Stimulated activated CD4-positive, alpha-beta T cell treated with anti-CD3 and anti-CD28 coated beads, Interleukin-1b, Interleukin-23, amount 100 ng/mL, for 1 hour (primary cell): ENCODE measurements at places on chromosomes 3 and 15.

- no peak for DNase-seq
Measured at GRCh38 chr3:30742796-30743619, 136.6 kb downstream of the TGFBR2 start.

GRCh38 chr3:123741041-123741511, 143.1 kb downstream of the MYLK start:
- no peak for DNase-seq

DNA sequence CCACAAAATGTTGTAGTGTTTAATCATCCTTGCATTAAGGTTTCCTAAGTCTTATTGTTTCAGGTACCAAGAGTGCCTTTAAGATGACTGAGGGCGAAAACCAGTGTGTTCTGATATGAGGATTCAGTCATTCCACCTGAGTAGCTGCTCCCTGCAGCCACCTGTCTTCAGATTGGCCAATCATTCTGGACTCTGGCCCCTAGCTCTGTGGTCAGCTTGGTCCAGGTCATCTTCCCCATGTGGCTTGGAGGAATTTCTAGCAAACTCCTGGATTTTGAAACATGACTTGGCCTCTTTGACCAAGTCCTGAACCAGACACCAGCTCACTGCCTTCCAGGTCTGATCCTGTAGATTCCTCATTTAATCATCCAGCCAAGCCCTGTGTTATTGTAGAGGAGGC, 7.8 kb upstream of the SLC7A14 start:
- no peak for DNase-seq

DNA sequence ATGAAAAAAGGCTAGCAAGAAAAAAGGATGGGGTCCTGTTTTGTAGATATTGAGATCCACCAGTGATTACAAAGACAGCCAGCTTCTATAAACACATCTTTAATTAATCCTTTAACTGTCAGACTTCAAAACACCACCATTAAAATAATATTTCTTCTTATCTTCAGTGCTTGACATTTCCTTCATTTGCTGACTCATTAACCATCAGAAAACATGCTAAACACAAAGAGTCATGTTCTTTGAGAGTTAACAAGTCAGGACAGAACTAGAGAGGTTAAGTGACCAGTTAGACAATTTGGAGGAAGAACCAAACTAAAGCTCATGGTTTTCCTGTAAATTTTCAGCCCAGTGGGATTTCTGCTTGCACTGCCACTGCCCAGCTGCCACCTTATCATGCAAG, 111.4 kb downstream of the MEIS2 start:
- no peak for DNase-seq

DNA sequence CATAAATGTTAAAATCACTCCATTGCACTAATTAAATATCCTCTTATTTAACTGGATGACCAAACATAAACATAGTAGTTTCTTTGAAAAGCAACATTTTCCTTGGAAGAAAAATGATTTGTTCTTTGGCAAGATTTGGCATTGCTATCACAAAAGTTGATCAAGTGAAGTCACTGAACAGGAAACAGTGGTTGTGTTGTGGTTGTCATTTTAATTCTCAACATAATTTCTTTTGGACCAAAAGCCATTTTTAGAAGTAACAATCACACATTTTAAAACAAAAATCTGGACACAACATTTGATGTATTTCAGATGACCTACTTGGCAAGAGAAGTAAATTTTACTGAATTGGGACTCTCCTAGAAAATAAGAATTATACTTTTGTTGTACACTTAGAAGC, 872.3 kb downstream of the ROBO1 start:
- no peak for DNase-seq

GRCh38 chr3:134406331-134407238, 32.3 kb upstream of the AMOTL2 start:
- no peak for DNase-seq

DNA sequence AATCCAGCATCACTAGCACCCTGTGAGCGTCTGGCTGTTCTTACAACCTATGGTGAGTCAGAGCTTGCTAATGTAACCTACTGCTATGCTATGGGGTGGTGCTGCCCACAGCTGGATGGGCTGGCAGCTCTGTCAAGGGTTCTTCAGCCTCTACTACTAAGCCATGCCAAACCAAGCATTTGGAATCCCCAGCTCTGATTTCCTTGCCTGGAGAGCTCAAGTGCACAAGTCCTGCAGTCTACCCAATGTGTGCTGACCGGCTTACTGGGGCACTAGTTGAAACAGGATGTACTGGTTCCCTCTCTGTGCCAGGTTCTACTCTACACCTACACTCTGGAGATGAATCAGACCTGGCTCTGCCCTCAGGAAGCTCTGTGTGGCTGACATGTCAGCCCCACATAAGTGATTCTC, 4.2 kb downstream of the TEX264 start:
- DNase-seq, result no peak

GRCh38 chr3:32371461-32372212, 20.0 kb upstream of the CMTM7 start:
- DNase-seq, result no peak

GRCh38 chr3:73658227-73658626, 33.5 kb upstream of the PDZRN3 start:
- DNase-seq, result no peak

DNA sequence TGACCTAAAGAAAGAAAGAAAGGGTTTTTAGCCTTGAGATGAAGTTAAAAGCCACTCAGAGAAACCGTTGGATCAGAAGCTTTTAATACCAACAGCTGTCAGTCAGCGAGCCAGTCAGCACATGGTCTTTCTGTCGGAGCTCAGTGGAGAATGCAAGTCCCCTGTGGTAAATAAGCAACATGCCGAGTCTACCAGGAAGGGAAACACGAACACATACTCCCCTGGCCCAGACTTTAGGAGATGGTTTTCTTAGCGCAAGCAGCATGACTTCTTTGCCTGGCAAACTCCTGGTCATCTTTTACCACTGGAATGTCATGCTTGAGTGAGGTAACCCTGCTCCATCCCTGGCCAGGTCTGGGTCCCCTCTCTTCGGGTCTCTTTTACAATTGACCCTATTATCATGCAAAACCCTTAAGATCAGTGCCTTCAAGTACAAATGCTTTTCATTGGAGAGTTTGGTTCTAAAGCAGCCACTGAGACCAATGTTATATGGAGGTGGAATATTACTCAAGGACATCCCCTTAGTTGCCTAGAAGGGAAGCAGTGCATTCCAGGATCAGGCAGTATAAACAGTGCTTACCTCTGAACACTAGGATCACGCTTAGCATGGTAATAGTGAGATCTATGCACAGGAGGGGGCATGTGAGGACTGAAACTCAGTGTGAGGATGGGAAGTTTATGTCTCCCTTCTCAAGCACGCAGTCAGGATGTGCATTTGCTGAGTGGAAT, 28.2 kb downstream of the SLCO3A1 start:
- DNase-seq, result no peak

GRCh38 chr3:124904835-124905492, 17.8 kb upstream of the ITGB5 start:
- no peak for DNase-seq

DNA sequence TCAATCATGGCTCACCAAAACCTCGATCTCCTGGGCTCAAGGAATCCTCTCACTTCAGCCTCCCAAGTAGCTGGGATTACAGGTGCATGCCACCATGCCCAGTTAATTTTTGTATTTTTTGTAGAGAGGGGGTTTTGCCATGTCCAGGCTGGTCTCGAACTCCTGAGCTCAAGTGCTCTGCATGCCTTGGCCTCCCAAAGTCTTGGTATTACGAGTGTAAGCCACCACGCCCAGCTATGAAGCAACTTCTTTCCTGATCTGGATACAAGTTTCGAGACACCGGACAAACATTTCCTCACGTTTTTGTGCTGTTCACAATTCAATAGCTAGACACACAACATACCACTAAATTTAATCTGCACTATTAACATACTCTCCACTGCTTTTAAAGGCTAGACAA, 3.4 kb upstream of the SYNM start:
- no peak for DNase-seq

DNA sequence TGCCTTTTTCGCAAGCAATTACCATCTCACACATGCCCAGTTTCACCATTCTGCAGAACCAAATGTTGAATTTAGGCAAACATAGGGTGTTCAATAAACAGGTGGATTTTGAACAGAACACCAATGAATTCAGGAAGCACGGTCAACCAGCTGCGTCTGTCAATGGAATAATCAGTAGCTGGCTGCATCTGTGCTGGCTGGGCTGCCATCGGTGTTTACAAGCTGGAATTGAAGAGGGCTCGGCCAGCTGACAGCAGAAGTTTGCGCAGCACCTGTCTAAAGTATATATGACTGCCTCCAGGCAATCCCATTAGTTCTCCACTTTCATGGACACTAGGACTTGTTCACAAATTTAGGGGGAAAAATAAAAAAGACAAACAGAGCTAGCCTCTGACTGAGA, 996.4 kb upstream of the CFAP20DC start:
- DNase-seq, result no peak

DNA sequence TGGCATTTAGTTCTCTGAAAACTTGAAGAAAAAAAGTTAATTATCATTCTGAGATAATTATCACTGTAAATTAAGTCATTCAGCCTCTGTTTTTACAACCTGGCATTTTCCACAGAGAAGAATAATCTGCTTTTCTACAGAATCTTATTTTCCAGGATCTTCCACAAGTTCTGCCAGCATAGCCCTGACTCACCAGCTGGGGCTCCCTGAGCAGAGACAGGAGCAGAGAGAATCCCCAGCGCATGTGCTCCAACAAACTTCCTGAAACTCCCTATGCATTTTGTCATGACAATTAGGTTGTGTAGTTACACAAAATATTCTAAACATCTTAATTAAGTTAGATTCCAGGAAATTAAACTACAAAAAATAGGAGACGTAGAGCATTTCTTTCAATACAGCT, 32.1 kb upstream of the TMEM207 start:
- DNase-seq, result no peak

DNA sequence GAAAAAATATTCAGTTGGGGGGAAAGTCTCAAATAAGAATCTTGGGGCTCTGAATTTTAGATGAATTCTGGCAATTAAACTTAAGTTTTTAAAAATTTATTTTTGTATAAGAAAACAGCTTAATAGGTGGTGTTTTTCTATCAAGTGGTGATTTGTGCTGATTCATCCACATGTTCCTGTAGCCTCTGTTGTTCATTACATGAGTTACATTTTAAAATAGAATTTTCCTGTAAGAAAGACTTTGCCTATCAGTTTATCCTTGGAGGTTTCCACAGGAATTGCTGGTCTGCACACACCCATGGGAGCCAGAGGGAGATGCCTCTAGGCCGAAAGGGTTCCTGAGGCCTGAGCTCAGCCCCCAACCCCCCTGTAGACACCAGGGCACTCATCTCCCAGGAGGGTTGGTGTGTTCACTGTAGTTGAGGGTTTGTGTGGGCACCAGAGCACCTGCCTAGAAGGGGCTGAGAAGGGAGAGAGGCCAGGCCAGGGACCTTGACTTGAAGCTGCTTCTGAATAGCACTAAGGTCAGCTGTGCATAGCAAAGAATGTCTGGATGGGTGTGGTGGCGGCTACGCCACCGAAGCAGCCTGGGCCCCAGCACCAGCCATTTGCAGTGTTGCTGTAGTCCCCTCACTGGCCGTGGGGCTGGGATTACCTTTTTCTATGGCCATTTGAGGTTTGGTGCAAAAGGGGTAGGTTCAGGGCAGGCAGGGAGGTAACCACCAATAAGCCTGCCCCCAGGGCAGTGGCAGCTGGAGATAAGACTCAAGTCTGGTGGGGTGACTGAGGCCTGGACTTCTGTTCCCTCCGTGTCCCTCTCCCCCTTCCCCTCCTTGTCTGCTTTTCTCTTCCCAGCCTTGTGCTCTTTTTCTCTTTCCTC, 11.9 kb downstream of the DNAJA4 start:
- no peak for DNase-seq

DNA sequence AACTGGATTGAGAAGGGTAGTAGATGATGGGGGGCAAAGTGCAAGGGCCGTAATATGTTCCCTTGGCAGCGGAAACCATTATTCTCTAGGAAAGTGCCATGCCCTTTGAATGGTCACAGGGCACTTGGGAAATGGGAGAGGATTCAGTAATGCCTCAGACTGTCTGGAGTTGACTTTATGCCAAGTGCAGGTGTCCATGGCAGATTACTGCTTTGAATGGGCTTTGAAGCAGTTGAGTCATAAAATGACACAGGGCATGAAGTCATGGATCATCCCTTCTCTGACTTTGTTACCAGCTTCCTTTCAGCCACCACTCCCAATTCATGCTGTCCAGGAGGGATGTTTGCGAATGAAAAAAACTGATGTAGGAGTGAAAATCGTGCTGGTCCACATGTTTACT, 20.1 kb downstream of the AADACL2 start:
- no peak for DNase-seq

- DNase-seq, result no peak
Measured at GRCh38 chr3:3281024-3281423, 101.5 kb upstream of the CRBN start.

- no peak for DNase-seq
Measured at GRCh38 chr3:189232790-189233189, 61.0 kb downstream of the TPRG1 start.

- DNase-seq, result no peak
Measured at GRCh38 chr15:58474741-58475323, 43.0 kb downstream of the LIPC start.

- DNase-seq, result no peak
Measured at GRCh38 chr3:156425651-156426050, 129.3 kb downstream of the SSR3 start.

GRCh38 chr3:29186982-29187725, 93.7 kb upstream of the RBMS3 start:
- no peak for DNase-seq

DNA sequence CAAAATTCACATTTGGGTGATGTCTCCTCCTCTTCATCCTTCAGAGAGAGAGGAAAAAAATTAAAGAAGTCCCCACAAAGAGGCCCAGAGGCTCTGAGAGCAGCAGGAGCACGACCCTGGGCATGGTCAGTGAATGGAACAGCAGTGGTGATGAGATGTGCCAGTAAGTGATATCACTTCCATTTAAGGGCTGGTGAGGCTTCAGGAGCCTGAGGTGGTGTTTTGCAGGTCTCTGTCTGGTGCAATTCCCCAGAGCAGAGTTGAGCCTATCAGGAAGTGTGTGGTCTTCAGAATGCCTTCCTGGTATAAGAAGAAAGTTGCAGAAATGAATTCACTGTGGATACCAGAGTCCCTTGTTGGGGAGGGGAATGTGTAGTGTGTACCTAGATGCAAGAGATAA, 21.4 kb downstream of the ERICH6 start:
- DNase-seq, result no peak

DNA sequence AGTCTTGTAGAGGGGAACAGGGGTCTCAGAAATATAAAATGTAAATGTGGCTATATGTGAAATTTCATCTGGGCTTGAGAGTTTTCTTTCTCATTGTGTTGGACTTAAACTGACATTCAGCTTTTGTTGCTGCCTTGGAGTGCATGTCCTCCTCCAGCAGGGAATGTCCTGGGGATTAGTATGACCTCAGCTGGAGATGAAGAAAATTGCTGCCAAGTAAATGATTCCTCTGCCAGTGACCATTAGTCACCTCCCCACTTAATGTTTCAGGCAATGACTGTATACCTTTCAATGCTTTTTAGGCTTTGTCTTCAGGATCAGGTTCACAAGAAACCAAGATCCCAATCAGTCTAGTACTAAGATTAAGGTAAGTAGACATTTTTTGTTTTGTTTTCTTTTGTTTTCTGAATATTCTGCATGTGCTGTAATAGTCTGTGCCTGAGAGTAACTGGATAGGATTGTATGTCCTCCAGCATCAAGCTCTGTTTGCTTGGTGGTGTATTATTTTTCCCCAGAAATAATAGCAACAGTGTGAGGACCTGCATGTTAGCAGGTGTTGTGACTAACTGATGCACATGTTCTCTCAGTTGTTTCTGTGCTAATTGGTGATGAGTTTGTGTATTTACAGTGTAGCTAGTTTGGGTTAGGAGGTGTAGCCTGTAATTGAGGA, 18.1 kb upstream of the SLC22A13 start:
- no peak for DNase-seq

GRCh38 chr3:46693892-46694226, 380 bp upstream of the ALS2CL start:
- DNase-seq, result no peak

- DNase-seq, result no peak
Measured at GRCh38 chr3:103055021-103055520, 620.3 kb downstream of the ZPLD1 start.
